ENCODE measurements at places on chromosomes 7 and 10.

DNA sequence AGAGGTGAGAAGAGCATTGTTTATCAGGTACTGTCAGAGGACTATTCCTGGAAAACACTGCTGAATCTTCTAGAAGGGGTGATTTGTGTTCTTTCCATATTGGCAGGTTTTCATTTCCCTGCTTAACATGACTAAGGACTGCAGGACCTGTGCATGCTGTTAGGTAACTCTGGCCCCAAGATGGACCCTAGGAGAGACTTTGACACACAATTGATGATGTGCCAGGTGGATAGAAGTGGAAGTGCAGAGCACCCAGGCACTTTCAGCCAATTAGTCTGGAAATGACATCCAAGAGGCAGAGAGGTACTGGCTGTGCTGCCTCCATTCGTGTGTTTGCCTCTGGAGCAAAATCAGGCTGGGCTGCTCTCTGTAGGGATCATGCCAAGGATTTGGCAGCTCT is 496.3 kb upstream of the GALNT17 start:
- H3K36me3 ChIP-seq = no peaks in the 10 kb centered on the region
- no peak overlapping the region for H3K27ac ChIP-seq
- no peaks in the 10 kb centered on the region for H3K27me3 ChIP-seq
- no peak overlapping the region for H3K4me3 ChIP-seq

GRCh38 chr7:26090927-26091519 is 61.0 kb upstream of the NFE2L3 start:
- H3K27ac ChIP-seq = no peak overlapping the region
- H3K4me1 ChIP-seq = peaks cover 27% of the 10 kb centered on the region
- DNase-seq = no peak
- H3K36me3 ChIP-seq = no peaks in the 10 kb centered on the region

DNA sequence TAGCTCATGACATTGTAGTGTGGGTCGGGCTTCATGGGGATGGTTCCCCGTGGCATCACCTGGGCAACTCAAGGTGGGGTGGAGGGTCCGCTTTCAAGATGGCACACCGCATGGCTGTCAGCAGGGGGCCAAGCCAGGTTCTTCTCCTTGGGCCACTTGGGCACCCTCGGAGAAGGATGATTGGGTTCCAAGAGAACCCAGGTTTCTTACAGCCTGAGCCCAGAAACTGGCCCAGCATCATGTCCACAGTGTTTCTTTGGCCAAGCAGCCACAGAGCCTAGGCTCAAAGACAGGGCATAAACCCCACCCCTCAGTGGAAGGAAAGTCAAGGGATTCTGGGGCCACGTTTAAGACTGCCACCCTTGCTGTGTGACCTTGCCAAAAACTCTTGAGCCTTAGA is 110.6 kb downstream of the PTPN20 start:
- no peak overlapping the region for H3K27ac ChIP-seq
- no peaks in the 10 kb centered on the region for H3K27me3 ChIP-seq
- no peak overlapping the region for H3K4me3 ChIP-seq
- H3K36me3 ChIP-seq = no peaks in the 10 kb centered on the region
- no peaks in the 10 kb centered on the region for H3K4me1 ChIP-seq

GRCh38 chr10:112215342-112215774 is 31.8 kb upstream of the GPAM start:
- no peaks in the 10 kb centered on the region for H3K36me3 ChIP-seq
- peak overlapping the region; percentile 33 for H3K4me3 ChIP-seq
- H3K4me1 ChIP-seq = peaks cover 39% of the 10 kb centered on the region
- H3K27me3 ChIP-seq = no peaks in the 10 kb centered on the region

- H3K4me3 ChIP-seq = no peak overlapping the region
- H3K27me3 ChIP-seq = no peaks in the 10 kb centered on the region
- H3K4me1 ChIP-seq = no peaks in the 10 kb centered on the region
- no peak overlapping the region for H3K27ac ChIP-seq
Measured at GRCh38 chr10:104038958-104039752, 46.5 kb downstream of the COL17A1 start.

DNA sequence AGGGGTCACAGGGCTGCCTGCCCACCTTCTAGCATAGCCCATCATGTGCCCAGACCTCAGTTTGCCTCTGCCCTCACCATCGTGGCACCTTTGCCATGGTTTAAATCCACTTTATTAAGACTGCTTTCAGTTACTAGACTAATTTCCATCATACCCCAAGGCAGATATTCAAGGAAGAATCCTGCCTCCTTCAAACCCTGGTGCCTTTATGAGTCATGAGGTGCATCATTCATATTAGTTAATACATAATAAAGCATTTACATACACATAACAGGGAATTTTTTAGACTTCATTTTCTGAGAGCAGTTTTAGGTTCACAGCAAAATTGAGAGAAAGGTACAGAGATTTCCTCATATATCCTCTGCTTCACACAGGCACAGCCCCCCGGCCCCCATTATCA is 62.8 kb downstream of the CXCL12 start:
- H3K27me3 ChIP-seq = peaks cover 2% of the 10 kb centered on the region
- H3K27ac ChIP-seq = no peak overlapping the region
- no peak overlapping the region for H3K4me3 ChIP-seq
- no peak for DNase-seq

DNA sequence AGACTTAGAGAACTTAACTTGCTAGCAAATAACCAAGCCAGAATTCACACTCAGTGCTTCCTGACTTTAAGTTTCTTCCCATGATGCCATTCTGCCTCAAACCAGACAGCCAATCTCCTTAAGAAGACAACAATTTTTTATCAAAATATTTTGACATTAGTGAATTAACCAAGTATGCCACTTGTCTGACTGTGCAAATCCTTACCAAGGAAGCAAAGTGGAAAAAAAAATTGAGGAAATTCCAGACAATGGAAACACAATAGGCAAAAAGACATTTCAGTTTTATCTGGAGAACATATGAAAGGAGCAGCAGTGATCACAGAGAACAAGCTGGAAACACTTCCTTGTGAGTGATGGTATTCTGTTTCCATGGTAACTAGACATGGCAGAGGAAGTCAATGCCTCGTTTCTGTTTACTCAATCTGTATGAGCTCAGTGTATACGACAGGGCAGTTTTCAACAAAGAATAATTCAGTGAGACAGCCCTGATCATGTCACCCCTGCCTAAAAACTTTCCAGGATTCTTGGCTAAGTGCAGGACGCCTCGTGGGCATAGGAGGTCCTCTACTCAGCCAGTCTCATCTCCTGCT is 114.2 kb downstream of the DYNC1I1 start:
- H3K4me1 ChIP-seq = no peaks in the 10 kb centered on the region
- no peaks in the 10 kb centered on the region for H3K36me3 ChIP-seq
- no peak overlapping the region for H3K4me3 ChIP-seq
- H3K27me3 ChIP-seq = no peaks in the 10 kb centered on the region
